ENCODE measurements at places on chromosomes 2 and 18. TPM values are rescaled to one million over a fixed set of nuclear protein-coding genes. Genes with fewer than 3 reads are reported as not detected.

The MARCHF4 gene
- polyA plus RNA-seq, result 0.36 TPM

DNA sequence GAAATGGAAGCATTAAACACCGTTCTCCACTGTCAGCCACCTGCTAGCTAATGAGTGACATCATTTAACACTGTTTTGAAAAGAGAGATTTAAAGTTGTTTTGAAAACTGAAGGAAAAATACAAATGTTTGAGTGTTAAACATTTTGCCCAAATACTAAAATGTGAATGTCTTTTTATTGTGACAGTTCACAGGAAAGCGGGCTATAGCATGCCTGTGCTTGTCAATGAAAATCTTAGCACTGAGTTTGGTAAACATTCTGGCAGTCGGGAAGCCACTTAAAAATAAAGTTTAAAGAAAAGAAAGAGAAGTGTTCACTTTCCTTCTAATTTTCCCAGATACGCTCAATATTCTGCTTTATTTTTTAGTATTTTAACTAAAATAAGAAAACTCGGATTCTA lies 40.3 kb upstream of the SMIM21 start:
- no peak for DNase-seq

- DNase-seq, result no peak
Measured at GRCh38 chr2:46915281-46915810, at the start of gene MCFD2. MCFD2 (minus strand) TSS chr2:46915806; CDS start chr2:46909171, 6,635 bp downstream.

The FN1 gene
- polyA plus RNA-seq, result 1,474 TPM

DNA sequence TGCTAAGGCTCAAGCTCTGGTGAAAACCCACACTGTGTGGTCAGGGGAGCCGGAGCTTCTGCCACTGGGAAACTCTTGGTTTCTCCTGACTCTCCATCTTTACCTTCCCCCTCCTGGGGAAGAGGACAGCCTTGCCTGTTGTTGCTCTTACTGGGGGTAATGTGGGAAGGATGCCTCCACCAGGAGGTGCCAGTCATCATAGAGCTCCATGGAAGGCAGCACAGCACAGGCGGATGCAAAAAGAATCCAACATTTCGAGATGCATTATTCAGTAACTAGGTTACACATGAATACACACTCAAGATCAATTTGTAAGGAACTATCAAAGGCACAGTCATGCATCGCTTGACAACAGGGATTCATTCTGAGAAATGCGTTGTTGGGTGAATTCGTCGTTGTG lies 322.6 kb downstream of the AFF3 start:
- no peak for DNase-seq

DNA sequence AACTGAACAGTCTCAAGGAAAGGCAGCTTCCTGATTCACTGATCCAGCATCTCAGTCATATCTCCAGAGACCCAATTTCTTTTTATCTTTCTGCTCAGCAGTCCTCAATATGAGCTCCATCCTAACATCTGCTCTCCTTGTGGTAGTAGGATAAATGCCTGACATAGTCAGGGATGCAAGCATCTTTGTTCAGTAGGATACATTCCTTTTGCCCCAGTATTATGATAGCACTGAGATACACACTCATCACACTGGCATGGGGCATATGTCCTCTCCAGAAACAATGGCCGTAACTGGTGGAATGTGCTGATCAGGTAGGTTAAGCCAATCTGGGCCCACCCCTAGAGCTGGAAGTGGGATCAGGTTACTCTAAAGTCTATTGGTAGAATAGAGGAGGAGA lies 207.2 kb downstream of the ETAA1 start:
- no peak for DNase-seq

GRCh38 chr18:44733069-44733753 lies 52.5 kb downstream of the SETBP1 start:
- DNase-seq, result no peak

The ZNF804A gene
- polyA plus RNA-seq, result not detected

DNA sequence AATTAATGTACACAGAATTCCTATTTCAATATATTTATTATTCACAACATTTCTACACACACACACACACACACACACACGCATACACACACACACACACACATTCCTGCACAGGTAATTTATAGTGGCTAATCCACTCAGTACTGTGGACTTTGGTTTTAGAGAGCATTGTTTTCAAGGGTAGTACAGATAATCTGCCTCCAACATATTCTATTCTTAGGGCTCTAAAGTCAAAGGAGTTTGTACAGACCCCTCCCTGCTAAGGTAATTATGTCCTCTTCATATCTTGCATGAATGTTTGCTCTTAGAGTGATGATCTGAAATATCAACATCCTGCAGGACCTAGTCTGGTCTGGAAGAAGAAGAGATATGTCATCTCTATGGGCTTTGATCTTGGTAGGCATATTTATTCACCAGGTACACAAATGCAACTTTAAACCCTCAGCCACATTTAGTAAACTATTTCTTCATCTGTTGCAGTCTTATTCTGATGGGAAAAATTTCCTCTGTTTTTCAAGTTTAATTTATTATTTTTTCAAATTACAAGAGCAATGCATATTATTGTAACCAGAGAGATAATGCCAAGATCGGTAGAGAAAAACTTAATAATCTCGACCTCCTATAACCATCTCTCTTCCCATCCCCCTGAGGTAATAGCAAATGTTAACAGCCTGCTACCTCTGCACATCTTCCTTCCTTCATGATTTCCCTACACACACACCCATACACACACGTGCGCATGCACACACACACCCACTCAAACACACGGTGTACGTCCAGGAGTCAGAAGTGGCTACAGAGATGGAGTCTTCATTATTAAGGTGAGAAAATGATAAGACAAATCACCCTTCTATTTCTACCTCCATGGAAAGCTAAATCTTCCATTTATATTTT lies 18.3 kb upstream of the POLE4 start:
- no peak for DNase-seq

DNA sequence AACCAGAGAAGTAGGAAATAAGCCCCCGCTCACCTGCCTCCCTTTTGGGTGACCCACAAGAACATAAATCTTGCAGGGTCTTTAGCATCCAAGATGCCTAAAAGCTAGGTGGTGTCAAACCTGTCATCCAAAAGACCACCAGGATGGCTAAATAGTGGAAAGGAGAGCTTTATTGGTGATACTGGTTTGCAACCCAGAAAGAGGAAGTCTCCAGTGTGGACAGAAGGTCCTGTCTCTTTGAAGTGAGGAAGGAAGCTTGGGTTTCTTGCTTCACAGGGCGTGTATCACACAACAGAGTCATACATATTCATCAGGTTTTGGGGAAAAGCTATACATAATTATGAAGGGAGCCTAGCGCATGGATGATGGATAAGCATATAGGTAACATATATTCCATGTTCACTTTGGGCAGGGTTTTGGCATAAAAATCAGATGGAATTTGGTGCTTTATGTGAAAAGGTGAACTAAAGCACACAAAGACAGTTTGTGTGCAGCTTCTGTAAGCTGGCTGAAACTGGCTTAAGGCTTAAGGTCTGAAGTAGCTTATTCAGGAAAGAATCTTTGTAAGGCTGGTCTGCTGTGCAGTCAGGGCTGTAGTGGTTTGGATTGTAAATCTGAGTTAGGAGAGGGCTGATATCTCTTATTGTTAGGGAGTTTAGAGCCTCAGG lies 102.2 kb upstream of the MSH2 start:
- DNase-seq, result no peak

- DNase-seq, result no peak
Measured at GRCh38 chr2:203018181-203018580, 3.5 kb downstream of the NBEAL1 start.

GRCh38 chr2:25305775-25306174 lies 36.0 kb downstream of the DNMT3A start:
- DNase-seq, result no peak

GRCh38 chr2:122639711-122640110 lies 884.3 kb downstream of the TSN start:
- DNase-seq, result no peak

DNA sequence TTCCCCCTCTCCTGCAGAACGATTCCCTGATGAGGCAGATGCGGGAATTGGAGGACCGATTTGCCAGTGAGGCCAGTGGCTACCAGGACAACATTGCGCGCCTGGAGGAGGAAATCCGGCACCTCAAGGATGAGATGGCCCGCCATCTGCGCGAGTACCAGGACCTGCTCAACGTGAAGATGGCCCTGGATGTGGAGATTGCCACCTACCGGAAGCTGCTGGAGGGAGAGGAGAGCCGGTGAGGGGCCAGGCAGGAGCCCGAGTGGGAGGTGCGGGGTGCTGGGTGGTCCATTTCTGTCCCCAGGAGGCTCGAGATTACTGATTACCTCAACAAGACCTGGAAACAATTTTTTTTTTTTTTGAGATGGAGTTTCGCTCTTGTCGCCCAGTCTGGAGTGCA lies 3.1 kb downstream of the DES start:
- no peak for DNase-seq

The RAB27B gene
- polyA plus RNA-seq, result 7.6 TPM

DNA sequence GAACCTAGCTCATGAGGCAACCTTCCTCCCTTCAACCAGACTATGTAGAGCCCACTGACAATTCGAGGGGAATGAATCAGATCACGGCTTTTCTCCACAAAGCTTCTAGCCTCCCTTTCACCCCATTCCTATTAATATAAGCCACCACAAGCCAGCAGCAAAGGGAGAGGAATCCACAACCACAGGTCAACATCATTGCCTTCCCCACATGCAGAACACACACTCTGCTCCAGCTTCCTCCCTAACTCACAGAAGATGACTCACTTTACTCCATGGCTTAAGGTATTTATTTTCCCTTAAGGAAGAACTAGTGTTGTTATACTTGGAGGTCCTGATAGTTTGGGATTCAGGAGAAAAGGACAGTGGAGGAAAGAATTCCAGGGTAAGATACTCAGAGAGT lies 272.2 kb downstream of the C1D start:
- no peak for DNase-seq

GRCh38 chr2:118268268-118268667 lies 180.0 kb downstream of the INSIG2 start:
- DNase-seq, result no peak

- DNase-seq, result no peak
Measured at GRCh38 chr2:155256803-155257202, 558.3 kb downstream of the KCNJ3 start.

The SOX11 gene
- polyA plus RNA-seq, result 41.6 TPM

GRCh38 chr18:27143580-27144287 lies 41.4 kb downstream of the CHST9 start:
- DNase-seq, result no peak

The GATA6 gene
- polyA plus RNA-seq, result 61.1 TPM

- DNase-seq, result no peak
Measured at GRCh38 chr2:99679518-99679917, 189.7 kb upstream of the REV1 start.

- no peak for DNase-seq
Measured at GRCh38 chr18:61216051-61216450, 117.2 kb upstream of the CDH20 start.

- DNase-seq, result no peak
Measured at GRCh38 chr2:219720956-219721355, 93.5 kb downstream of the SLC4A3 start.

GRCh38 chr2:127453392-127454171 lies 35.4 kb downstream of the PROC start:
- DNase-seq, result no peak

DNA sequence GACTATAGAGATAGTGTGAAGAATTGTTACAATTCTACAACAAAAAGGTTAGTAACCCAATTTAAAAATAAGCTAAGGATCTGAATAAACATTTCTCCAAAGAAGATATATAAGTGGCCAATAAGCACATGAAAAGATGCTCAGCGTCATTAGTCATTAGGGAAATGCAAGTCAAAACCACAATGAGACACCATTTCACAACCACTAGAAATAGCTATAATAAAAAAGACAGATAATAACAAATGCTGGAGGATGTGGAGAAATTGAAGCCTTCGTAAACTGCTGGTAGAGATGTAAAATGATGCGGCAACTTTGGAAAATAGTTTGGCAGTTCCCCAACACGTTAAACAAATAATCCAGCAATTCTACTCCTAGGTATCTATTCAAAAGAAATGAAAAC lies 366.5 kb upstream of the POU3F3 start:
- DNase-seq, result no peak

DNA sequence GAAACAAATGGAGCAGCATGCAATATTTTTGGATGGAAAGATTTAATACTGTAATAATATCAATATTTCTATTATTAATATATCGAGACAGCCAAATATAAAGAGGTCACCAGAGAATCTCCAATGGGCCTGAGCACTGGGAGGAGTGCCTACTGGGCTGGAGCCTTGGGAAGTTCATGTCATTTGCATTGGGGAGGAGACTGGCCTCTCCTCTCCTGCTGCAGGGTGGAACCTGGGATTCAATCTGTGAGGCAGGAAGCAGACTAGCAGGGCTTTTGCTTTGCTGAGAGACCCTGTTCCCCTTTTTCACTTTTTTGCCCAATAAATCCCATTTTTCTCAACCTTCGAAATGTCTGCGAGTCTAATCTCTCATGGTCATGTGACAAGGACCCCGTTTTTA lies 390.6 kb upstream of the CYRIA start:
- no peak for DNase-seq

The USP37 gene
- polyA plus RNA-seq, result 17.3 TPM

DNA sequence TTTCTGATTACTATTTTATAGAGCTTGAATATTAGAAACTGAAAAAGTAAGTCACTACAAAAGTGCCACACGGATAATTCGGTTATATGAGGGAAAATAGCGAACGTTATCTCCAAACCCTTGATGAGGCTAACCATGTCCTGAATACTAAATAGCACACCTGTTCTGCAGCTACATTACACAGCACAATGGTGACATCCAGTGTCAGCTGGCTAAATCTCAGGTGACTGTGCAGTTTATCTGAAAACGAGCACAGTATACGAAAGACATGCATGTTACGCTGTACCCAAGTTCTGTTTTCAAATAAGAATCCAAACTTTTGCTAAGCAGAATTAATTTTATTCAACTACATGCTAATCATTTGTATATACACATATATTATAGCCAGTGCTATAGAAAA lies 9.0 kb downstream of the CCDC68 start:
- DNase-seq, result no peak

GRCh38 chr18:25349926-25350487 lies 2.0 kb downstream of the ZNF521 start:
- peak; percentile 42 for DNase-seq

GRCh38 chr2:205734436-205735037 lies 52.2 kb downstream of the NRP2 start:
- no peak for DNase-seq

GRCh38 chr2:98543842-98544241 lies 64.5 kb downstream of the COA5 start:
- DNase-seq, result no peak

All from right lung (tissue), 10 donors.